Endothelial cell (in vitro differentiated cells): ENCODE measurements at places on chromosomes 7 and 10.

GRCh38 chr10:33537066-33537465 lies 202.6 kb upstream of the NRP1 start:
- no peak for DNase-seq

DNA sequence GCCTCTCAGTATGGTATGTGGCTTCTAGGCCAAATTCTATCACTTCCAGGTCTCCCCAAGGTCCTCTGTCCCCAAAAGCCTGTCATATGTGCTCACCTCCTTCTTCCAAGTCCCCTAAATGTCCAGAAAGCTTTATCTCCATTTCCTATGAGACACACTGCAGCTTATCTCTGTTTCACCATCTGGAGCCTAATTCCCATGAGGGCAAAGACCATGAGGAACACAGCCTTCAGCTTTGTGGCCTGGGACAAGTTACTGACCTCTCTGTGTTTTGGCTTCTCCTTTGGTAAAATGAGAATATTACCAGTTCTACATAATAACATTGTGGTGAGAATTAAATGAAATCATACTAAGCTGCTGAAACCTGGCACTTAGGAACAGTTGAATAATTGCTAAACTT lies 19.2 kb downstream of the ST8SIA6 start:
- no peak for DNase-seq

DNA sequence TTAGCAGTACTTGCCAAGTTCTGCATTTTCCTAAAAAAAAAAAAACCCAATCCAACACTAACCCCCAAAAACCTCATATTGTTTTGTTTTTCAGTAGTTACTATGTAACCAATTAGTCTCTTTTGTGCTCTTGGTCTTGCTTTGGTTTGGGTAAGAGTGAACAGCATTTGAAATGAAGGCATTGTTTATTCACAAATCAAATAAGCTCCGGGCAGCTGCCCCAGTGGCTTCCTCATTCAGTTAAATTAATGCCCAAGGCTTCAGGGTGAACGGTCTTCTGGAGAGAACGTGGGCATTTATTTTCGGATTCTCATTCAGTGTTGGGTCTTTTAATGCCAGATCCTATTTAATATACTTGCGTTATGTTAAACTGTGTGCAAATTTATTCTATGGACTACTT lies 108.7 kb downstream of the GFRA1 start:
- no peak for DNase-seq

DNA sequence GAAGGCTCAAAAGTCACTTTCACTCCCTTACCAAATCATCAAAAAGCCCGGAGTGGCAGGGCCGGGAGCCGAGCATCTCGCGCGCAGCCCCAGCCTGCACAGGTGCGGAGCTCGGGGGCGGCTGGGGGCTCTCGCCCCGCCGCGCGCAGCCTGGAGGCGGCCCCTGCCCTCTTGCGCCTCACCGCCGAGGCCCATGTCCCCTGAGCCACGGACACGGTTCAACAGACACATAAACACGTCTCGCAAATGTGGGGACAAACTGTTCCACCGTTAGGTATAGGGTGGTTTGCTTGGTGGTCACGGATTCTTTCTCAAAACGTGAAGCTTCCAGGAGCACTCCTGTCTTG lies 700 bp downstream of the GSAP start:
- no peak for DNase-seq

DNA sequence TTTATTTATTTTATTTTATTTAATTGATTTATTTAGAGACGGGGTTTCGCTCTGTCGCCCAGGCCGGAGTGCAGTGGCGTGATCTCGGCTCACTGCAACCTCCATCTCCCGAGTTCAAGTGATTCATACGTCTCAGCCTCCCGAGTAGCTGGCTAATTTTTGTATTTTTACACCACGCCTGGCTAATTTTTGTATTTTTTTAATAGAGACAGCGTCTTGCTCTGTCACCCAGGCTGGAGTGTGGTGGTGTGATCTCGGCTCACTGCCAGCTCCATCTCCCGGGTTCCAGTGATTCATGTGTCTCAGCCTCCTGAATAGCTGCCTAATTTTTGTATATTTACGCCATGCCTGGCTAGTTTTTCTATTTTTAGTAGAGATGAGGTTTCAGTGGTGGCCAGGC lies 34.2 kb downstream of the AP5Z1 start:
- DNase-seq: no peak

GRCh38 chr7:73606801-73607691 lies 17.3 kb downstream of the MLXIPL start:
- peak; percentile 84 for DNase-seq

DNA sequence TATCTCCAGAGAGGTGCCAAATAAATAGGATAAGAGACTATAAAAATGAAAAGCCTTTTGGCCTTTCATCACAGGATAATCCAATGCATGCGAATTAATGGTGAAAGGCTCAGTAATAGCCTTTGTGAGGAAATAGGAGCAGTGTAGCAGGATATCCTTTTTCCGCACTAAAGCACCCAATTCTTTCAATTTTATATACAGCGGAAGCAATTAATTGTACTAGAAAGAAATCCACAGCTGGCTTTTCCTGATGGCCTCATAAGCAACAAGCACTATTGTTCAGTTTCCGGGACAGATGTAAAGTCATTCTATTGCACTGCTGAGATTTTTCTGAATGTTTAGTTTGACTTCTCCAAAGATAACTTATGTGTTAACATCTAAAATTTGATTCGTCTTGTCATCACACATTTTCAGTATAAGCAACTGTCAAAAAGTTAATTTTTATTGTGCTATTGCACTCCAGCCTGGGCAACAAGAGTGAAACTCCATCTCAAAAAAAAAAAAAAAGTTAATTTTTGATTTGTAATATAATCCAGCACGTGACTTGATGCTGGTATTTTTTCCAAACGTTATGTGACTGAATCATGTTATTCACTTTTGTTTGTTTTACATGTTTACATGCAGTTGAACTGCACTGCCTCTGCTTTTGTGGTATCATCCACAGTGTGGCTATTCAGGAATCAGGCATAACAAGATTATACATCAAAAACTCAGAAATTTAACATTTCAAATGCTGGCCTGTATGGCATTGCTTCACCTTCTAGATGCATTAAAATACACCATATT lies 8.4 kb upstream of the BMPR1A start:
- no peak for DNase-seq

- DNase-seq: no peak
Observed at GRCh38 chr10:34862892-34863291, 47.8 kb upstream of the PARD3 start.

DNA sequence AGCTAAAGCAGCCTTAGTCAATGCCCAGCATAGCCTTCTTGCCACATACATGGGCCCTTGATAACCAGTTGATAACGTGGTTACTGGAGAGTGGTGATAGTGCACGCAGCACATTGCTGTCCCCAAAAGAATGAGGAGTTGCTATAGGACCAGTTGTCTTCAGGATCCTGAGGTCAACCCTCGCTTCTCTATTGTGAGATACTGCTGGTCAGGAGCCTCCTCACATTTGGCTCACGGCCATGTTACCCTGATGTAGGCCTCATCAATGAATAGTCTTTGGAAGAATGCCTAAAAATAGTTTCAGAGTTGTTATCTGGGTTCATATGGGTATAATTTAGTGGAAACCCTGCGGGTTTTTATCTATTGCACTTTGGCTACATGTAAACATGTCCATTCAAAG lies 230.7 kb downstream of the VTI1A start:
- no peak for DNase-seq

DNA sequence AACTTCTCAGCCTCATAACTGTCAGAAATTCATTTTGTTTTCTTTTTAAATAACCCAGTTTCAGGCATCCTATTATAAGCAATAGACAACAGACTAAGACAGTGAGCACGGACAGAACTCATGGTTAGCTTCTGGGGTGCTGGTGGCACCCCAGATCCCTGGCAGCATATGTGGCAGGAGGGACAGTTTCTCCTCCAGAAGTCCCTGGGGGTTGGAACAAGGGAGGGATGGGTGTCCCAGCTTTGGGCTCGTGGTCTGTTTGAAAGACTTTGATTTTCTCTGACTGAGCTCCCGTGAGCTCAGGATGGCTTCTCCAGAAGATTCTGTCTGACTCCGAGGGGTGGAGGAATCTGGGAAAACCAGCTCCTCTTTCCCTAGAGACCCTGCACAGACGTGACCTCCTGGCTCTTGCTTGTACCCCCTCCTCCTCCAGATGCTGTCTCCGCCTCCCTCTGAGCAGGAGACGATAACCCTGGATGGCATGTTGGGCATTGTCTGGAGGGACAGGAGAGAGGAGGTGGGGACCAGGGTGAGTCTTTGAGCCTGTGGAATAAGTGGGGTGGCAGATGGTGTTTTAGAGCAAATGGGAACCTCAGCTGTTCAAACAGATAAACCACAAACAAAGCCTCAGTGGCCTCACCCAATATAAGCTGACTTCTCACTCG lies 421.1 kb downstream of the GLRX3 start:
- DNase-seq: no peak

- no peak for DNase-seq
Observed at GRCh38 chr7:149845257-149845980, 7.2 kb downstream of the ZNF862 start.

DNA sequence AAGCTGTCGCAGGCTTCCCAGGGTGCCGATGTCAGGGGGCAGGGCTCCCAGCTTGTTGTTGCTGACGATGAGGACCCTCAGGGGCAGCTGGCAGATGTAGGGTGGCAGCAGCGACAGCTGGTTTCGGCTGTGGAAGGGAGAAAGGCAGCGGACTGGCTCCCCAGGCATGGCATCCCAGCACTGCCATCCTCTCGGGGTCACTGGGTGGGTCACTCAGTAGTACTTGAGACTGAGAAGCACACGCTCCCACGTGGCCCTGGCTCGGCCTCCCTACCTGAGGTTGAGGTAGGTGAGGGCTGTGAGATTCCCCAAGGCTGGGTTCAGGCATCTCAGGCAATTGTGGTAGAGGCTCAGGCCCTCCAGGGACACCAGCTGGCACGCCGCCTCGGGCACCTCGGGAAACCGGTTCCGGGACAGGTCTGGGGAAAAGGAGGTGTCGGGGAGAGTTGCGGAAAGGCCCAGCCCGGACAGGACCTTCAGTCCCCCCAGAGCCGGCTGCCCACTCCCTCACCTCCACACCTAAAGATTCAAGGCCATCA lies 3.8 kb downstream of the LRCH4 start:
- no peak for DNase-seq

GRCh38 chr7:74003621-74004020 lies 24.4 kb upstream of the ELN start:
- no peak for DNase-seq

DNA sequence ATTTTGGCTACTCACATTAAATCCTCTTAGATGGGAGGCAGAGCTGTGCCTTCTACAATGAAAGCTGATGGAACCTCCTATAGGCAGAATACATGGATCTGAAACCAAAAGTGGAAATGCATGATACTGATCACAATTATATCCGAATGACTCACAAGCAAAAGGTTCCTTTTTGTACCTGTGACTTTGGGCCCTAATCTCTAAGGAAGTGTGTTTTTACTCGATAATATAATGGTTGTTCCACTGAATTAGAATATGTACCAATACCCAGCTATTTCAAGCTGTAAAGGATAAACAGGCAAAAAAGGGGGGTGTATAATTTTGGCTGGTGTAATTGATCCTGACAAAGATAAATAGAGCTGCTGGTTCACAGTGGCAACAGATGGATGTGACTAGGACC lies 17.6 kb upstream of the LAMB1 start:
- DNase-seq: no peak

GRCh38 chr10:26486304-26486703 lies 48.2 kb downstream of the APBB1IP start:
- DNase-seq: no peak

DNA sequence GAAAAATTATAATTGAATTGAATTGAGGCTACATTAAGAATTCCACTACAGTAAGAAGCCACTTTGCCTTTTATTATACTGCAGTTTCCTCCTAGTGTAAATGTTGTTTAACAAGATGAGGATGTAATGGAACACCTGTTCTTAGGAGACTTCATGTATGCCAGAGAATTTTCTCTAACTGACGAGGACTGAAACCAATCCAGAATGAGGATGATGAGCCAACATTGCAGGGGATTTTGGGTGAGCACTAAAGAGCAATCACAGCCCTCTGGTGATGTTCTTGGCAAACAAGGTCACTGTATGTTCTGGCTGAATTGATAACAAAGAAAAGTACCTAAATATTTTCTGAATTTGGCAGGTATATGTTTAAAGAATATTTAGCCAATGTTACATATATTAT lies 60.9 kb downstream of the RELN start:
- DNase-seq: no peak

DNA sequence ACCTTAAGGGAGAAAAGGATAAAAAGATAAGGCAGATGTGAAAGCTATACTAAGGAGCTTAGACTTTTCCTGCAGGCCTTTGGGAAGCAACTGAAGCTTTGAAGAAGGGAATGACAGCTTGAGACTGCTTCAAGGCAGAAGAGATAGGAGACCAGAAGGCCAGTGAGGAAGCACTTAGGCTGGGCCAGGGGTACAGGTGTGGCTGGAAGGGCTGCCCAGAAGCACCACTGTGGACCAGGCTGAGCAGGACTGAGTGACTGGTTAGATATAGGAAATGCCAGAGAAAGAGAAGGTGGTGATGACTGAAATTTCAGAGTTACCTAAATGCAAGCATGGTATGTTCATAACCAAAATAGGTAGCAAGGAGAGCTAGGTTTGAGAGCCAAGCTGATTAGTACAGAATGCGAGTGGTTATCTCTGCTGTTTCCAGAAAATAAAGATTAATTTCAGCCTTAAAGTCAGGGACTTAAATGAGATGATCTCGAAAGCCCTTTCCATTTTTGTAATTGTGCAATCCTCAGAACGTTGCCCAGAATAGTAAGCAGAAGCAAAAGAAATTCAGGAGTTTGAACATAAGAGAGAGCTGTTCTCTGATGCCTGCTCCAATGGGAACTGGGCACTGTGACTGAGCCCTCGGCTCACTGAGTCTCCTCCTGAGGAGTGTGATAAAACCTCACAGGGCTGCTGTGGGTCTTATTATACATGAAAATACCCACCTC lies 54.9 kb downstream of the MET start:
- no peak for DNase-seq

- DNase-seq: no peak
Observed at GRCh38 chr10:110535958-110536891, 31.3 kb upstream of the SMC3 start.

DNA sequence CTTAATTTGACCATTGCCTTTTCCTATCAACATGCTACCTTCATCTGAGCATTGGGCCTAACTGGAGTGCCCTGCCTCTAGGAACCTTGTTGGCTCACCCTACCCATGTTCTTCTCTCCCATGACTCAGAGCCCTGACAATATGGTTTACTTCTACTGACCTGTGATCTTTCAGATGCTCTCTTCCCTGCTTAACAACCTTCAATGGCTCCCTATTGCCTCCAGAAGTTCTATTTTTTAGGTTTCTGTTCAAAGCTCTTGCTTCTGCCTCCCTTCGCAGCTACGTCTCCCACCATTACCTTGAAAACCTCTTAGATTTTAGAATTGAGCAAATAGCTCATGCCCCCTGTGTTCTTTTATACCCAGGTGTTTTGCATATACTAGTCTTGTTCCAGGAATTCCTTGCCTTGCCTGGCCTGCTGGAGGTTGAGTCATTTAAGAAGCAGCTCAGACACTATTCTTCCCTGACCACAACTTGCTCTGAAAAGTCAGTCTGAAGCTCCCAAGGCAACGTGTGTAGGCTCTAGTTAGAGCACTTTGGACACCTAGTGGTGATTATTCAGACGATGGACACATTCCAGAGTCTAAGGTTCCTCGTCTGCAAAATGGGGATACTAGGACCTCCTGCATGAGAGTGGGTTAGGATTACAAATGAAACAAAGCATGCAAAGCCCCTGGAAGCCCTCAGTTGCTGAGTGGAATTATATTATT lies 64.4 kb upstream of the EMX2 start:
- no peak for DNase-seq

GRCh38 chr10:84412482-84412881 lies 84.1 kb downstream of the CCSER2 start:
- DNase-seq: no peak

GRCh38 chr10:43417950-43418768 lies 9.2 kb upstream of the HNRNPF start:
- DNase-seq: no peak

GRCh38 chr7:4167385-4167910 lies 514.6 kb upstream of the FOXK1 start:
- DNase-seq: no peak
